ENCODE measurements at places on chromosomes 1 and 21. TPM values are rescaled to one million over a fixed set of nuclear protein-coding genes. Genes with fewer than 3 reads are reported as not detected.

DNA sequence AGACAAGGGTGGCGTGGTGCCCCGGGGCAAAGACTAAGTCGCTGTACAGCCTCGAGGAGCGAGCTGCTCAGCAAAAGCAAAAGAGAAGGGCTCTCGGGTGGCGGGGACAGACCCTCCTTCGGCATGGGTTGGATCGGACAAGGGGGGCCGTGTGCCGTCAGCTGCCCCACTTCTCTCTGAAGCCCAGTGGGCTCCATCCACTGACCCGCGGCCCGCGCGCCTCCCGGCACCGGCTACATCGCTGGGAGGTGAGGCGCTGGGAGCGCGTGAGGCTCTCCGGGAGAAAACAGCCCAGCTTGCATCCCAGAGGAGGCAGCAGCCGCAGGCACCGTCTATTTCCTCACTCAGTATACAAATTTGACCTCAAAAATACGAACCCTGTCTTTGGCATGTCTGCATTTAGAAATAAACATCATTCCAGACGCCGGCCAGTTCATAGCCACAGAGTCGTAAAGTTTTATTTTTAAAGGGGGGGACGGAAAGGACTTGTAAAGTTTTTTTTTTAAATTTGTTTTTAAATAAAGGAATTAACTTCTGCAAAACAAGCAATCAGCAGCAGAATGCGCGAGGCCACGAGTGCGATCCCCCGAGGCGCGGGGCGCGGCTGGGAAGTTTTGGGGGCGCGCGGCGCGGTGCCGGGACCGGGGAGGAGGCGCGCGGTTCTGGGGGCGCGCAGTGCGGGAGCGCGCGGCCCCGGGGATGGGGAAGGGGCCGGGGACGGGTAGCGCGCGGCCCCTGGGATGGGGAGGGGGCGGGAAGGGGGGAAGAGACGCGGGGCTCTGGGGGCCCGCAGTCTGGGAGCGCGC lies 689 bp upstream of the GPR137B start:
- H3K27ac ChIP-seq = no peak overlapping the region
- DNase-seq = no peak
- H3K27me3 ChIP-seq = no peaks in the 10 kb centered on the region
- peak overlapping the region; percentile 77 for H3K4me3 ChIP-seq
- H3K4me1 ChIP-seq = no peaks in the 10 kb centered on the region
- no peaks in the 10 kb centered on the region for H3K36me3 ChIP-seq

- H3K4me3 ChIP-seq = no peak overlapping the region
- H3K4me1 ChIP-seq = no peaks in the 10 kb centered on the region
Measured at GRCh38 chr1:8976896-8977450, 31.3 kb downstream of the CA6 start.

GRCh38 chr21:42636520-42637266 lies 16.7 kb upstream of the PDE9A start:
- no peaks in the 10 kb centered on the region for H3K27me3 ChIP-seq
- no peaks in the 10 kb centered on the region for H3K4me1 ChIP-seq
- no peaks in the 10 kb centered on the region for H3K36me3 ChIP-seq
- no peak overlapping the region for H3K27ac ChIP-seq
- no peak overlapping the region for H3K4me3 ChIP-seq

DNA sequence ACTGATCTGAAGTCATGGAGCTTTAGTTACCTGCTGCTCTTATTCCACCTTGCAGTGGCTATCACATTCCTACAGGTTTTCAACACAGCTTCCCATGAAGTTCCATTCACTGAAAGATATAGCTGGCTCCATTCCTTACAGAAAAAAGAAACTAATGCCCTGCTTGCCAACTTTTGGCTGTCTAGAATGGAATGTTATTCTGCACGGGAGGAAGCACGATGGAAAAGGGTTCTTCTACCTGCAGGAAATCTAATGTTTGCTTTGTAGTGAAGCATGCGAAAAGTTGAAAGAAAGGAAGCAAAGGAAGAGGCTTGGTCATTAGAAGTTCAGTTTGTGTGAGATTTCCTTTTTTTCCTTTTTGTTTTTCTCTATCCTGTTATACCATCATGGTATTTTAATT lies 32.6 kb downstream of the GIPC2 start:
- H3K36me3 ChIP-seq = no peaks in the 10 kb centered on the region
- H3K4me3 ChIP-seq = peak overlapping the region; percentile 26
- peaks cover 21% of the 10 kb centered on the region for H3K4me1 ChIP-seq
- no peak overlapping the region for H3K27ac ChIP-seq
- H3K27me3 ChIP-seq = no peaks in the 10 kb centered on the region

DNA sequence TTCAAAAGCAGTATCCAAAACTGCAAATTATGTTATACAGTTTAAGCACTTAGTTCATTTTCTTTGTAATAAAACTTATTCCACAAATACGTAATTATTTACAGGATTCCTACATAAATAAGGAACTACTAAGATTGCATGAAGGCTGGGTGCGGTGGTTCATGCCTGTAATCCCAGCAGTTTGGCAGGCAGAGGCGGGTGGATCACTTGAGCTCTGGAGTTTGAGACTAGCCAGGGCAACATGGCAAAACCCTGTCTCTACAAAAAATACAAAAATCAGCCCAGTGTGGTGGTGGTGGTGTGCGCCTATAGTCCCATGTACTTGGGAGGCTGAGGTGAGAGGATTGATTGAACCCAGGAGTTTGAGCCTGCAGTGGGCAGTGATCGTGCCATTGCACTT lies 69.3 kb downstream of the POU2F1 start:
- H3K27ac ChIP-seq = no peak overlapping the region
- H3K4me3 ChIP-seq = no peak overlapping the region
- H3K4me1 ChIP-seq = peaks cover 4% of the 10 kb centered on the region
- H3K27me3 ChIP-seq = no peaks in the 10 kb centered on the region
- no peak for DNase-seq

- no peak overlapping the region for H3K4me3 ChIP-seq
- DNase-seq = no peak
- H3K27ac ChIP-seq = no peak overlapping the region
Measured at GRCh38 chr21:37907076-37907475, 9.2 kb downstream of the KCNJ6 start.

- no peak for DNase-seq
- H3K27me3 ChIP-seq = no peaks in the 10 kb centered on the region
- H3K4me1 ChIP-seq = peaks cover 15% of the 10 kb centered on the region
Measured at GRCh38 chr1:66489972-66490601, 43.9 kb upstream of the SGIP1 start.

DNA sequence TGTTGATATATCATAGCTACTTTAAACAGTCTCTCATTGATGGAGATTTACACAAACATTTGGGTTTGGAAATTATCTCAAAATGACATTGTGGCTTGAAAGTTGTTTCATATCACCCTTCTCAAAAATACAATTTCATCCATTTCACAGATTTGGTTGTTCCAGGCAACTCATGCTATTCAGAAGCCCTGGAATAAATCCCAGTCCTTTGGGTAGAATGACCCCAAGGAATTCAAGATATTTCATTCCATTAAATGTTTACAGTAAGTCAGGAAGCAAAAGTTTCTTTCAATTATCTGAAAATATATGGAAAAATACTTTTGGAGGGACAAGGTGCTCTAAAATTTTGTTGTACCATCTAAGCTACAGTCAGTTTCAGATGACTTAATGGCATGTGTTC lies 27.1 kb downstream of the MPZL1 start:
- no peak overlapping the region for H3K4me3 ChIP-seq
- DNase-seq = no peak
- no peak overlapping the region for H3K27ac ChIP-seq
- H3K27me3 ChIP-seq = no peaks in the 10 kb centered on the region
- no peaks in the 10 kb centered on the region for H3K36me3 ChIP-seq

DNA sequence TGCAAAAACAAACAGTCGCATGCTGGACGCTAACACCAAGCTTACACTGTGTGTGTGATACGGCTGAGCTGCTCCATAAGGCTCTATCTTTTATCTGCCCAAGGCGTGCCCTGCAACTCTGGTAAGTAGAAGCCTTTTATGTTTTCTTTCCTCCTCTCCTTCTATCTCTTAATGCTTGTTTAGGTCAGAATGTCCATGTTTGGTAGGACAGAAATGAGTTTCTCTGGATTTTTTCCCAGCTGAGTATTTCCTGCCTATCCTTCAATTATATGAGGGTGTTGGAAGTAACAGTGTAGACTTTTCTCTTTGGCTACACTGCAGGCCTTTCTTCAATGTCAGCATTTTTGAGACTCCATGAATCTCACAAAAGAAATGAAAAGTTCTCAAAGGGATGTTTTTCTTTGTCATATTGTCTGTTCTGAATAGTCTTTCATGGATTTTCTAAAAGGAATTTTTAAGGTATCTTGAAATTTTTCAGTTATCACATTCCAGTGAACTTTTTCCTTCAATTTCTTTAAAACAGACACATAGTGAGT lies 124.2 kb downstream of the MACF1 start:
- no peak for DNase-seq
- peaks cover 29% of the 10 kb centered on the region for H3K4me1 ChIP-seq
- peaks cover 49% of the 10 kb centered on the region for H3K36me3 ChIP-seq
- H3K4me3 ChIP-seq = peak overlapping the region; percentile 61
- H3K27me3 ChIP-seq = no peaks in the 10 kb centered on the region
- peak overlapping the region; percentile 19 for H3K27ac ChIP-seq

- DNase-seq = no peak
- no peak overlapping the region for H3K4me3 ChIP-seq
- H3K27ac ChIP-seq = no peak overlapping the region
- no peaks in the 10 kb centered on the region for H3K4me1 ChIP-seq
Measured at GRCh38 chr1:55955016-55955621, 624.2 kb downstream of the PLPP3 start.

DNA sequence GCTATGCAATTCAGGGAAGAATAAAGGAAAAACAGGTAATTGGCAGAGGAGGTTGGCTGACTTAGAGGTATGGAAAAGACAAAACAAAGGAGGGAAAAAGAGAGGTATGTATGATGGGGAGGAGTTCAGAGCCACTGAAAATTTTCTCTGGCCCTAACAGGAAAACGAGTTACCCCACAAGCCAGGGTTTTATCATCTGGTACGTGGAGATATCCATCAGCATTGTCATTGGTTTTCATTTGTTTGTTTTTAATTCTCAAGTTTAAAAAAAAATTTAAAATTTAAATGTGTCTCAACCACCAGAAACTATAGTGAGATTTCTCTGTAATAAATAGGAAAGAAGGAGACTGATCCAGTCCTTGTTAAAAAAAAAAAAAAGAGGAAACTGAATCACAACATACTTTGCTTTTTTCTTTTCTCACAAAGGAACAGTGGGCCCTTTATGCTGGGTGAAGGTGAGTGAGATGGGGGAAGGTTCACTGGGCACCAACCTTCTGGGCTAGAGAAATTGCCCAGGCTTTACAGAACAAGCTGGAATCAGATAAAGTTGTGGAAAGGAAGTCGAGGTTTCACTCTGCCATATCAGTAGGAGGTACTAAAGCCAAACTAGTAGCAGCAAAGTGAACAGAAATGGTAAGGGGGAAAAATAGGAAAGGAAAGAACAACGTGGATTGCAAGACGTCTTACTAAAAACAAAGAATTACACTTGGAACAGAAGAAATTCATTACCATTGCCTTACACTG lies 2.7 kb downstream of the IFNAR2 start:
- H3K4me1 ChIP-seq = peaks cover 28% of the 10 kb centered on the region
- H3K27ac ChIP-seq = no peak overlapping the region
- no peaks in the 10 kb centered on the region for H3K36me3 ChIP-seq
- DNase-seq = no peak
- H3K4me3 ChIP-seq = peak overlapping the region; percentile 25

DNA sequence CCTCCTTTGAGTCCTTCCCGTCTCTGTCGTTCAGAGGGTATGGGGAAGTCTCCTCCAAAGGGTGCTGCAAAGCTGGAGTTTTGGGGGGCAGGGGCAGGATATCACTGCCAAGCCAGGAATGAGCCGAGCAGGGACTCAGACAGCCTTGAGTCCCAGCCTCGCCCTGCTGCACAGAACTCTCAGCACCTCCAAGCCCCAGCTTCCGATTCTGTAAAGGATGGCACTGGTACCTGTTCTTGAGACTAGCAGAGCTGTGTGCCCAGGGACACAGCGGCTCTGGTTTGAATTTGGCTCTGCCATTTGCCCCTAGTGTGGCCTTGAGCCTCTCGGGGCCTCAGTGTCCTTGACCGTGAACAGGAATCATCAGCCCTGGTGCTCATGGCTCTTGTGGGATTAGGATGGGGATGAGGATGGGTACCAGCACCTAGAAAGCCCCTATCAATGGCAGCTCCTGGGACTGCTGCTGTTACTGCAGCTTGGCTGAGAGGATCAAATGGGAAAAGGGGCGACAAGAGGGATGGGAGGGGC lies 1.5 kb upstream of the FBLIM1 start:
- no peaks in the 10 kb centered on the region for H3K36me3 ChIP-seq
- H3K27ac ChIP-seq = peak overlapping the region; percentile 98
- H3K4me1 ChIP-seq = peaks cover 61% of the 10 kb centered on the region
- peak overlapping the region; percentile 88 for H3K4me3 ChIP-seq

GRCh38 chr1:111402083-111402482 lies 25.5 kb downstream of the OVGP1 start:
- no peak overlapping the region for H3K4me3 ChIP-seq
- no peaks in the 10 kb centered on the region for H3K27me3 ChIP-seq
- no peaks in the 10 kb centered on the region for H3K36me3 ChIP-seq
- H3K4me1 ChIP-seq = no peaks in the 10 kb centered on the region
- no peak overlapping the region for H3K27ac ChIP-seq

- H3K27ac ChIP-seq = no peak overlapping the region
- H3K36me3 ChIP-seq = no peaks in the 10 kb centered on the region
- no peak for DNase-seq
Measured at GRCh38 chr1:2382621-2383361, 8.6 kb downstream of the MORN1 start.

- no peaks in the 10 kb centered on the region for H3K4me1 ChIP-seq
- no peak for DNase-seq
- H3K27me3 ChIP-seq = no peaks in the 10 kb centered on the region
- no peak overlapping the region for H3K27ac ChIP-seq
- H3K4me3 ChIP-seq = no peak overlapping the region
- no peaks in the 10 kb centered on the region for H3K36me3 ChIP-seq
Measured at GRCh38 chr1:215530401-215530984, 36.6 kb upstream of the KCTD3 start.

GRCh38 chr1:236736761-236737160 lies 50.5 kb downstream of the ACTN2 start:
- H3K4me3 ChIP-seq = no peak overlapping the region
- peaks cover 38% of the 10 kb centered on the region for H3K36me3 ChIP-seq
- no peak overlapping the region for H3K27ac ChIP-seq
- no peak for DNase-seq

TRAPPC10 gene
- total RNA-seq = 45.9 TPM

DHRS3 gene
- 65.9 TPM for total RNA-seq

KRTAP12-2 gene
- total RNA-seq = not detected

HHIPL2 gene
- not detected for total RNA-seq

KCNK2 gene
- 1.8 TPM for total RNA-seq

KCNJ15 gene
- 0.41 TPM for total RNA-seq

GJA8 gene
- total RNA-seq = not detected

G0S2 gene
- 11.0 TPM for total RNA-seq

ADSS2 gene
- 53.2 TPM for total RNA-seq

CLCA1 gene
- total RNA-seq = not detected

Data from thoracic aorta (tissue), 2 donors.